ENCODE measurements at places on chromosomes 4 and X.

DNA sequence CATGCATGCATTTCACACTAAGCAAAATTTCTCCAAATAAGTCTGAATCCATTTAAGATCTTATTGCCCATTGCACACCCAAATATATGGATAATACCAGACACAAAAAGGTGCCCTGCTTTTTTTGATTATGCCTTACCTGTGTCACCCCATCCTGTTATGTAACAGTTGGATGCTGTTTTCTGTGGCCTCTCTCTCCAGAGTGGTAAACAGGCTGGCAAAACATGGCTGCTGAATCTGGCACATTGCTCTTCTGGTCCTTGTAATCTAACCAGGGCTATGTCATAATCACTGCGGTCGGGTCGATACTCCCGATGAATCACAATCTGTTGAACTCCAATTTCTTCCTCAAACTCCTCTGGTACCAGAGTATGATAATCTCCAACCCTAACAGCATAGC is 70.1 kb downstream of the PRSS12 start:
- peak; percentile 77 for DNase-seq

DNA sequence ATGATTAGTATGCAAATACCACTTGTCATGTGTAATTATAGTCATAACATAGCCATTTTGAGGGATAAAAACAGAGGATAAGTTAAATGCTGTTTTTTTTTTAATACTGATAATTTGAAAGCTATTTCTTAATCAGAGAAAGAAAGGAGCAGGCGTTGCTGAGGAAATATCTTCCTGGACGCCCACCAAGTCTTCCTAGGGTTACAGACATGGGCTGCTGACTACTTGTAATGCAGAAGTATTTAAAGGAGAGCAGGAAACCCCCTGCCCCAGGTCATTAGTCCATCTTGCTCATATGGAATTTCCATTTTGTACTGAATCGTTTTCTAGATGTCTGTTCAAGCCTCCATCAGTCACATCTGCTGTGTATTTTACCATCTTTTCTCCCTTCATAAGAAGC is 176.2 kb downstream of the ADGRL3 start:
- DNase-seq, result no peak

DNA sequence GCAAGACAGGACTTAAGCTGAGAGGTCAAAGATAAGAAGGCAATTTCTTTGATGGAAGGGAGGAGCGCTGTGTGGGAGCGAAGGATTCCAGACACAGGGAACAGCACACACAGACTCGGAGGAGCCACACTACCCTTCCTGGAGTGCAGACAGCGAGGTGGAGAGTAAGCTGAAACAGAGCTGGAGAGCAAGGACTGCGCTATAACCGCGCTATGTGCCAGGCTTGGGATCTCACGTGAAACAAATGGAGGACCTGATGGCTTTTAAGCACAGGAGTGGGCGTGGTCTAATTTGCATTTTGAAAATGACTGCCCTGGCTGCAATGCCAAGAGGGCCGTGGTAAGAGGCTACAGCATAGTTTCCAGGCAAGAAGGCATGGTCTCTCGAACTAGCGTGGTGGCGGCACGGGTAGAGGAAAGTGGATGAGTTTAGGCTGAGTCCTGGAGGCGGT is 113.9 kb upstream of the SORBS2 start:
- DNase-seq, result no peak

DNA sequence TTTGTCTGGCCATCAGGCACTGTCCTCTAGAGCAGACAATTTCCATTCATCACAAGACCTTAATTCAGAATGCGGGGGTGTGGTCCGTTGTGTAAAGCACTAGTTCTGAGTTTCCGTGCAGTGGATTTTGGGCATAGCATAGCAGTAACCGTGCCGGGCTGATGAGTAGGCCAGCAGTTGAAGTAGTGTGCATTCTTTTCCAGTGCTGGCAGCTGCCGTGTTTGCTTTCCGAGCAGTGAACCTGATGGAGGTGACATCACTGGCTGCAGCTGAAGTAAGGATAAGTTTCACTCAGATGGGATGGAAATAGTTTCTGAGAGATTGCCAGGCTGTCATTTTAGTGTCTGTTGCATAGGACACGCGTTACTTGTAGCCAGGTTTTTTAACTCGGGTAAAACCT is 107.0 kb upstream of the STIM2 start:
- no peak for DNase-seq

- peak; percentile 70 for DNase-seq
Measured at GRCh38 chrX:49041744-49042580, 1.2 kb downstream of the TFE3 start.

GRCh38 chr4:145734576-145735346 is 54.8 kb downstream of the C4orf51 start:
- peak; percentile 100 for DNase-seq

- no peak for DNase-seq
Measured at GRCh38 chr4:8819473-8820177, 52.0 kb downstream of the HMX1 start.

DNA sequence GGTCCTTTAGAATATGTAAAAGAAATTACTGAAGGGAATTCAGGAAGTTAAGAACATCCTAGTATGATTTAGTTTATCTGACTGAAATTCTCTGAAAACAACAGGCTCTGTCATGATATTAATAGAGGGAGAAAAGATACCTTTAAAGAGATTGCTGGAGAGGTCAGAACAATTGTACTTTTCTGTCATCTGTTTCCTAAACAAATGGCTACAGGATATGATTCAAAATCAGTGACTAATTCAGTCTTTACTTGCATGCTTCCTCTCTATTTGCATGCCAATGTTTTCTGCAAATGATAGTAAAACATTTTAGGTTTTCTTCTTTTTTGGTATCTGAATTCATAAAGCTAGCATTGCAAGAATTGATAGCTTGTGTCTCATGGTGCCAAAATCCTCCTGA is 616.7 kb upstream of the PCDH7 start:
- DNase-seq, result no peak

GRCh38 chrX:121755541-121755940 is 708.1 kb downstream of the GLUD2 start:
- peak; percentile 2 for DNase-seq

GRCh38 chrX:5145957-5146356 is 1082.7 kb downstream of the NLGN4X start:
- DNase-seq, result no peak

GRCh38 chr4:186813377-186814068 is 89.9 kb upstream of the FAT1 start:
- no peak for DNase-seq
